ENCODE measurements at places on chromosomes 6 and 20.
A peak's percentile ranks its signal among the peaks of the same experiment; 100 is the strongest.

DNA sequence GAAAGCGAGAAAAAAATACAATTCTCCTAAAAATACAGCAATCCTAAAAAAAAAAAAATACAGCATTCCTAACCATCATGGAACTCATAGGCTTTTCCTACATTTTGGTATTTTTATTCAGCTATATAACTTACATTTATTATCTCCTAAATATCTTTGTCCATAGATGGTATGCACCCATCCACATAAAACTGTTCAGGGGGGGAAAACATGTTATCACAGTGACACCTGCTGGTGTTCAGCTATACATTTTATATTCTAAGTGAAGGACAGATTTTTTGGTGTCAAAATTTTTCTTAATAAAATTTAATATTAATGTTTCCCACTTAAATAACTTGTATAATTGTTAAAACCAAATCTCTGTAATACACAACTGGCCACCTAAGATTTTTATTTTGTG, 58.0 kb downstream of the BLOC1S5 start:
- peak; percentile 33 for DNase-seq

GRCh38 chr6:17012421-17013225, 89.2 kb upstream of the STMND1 start:
- DNase-seq, result peak; percentile 27

DNA sequence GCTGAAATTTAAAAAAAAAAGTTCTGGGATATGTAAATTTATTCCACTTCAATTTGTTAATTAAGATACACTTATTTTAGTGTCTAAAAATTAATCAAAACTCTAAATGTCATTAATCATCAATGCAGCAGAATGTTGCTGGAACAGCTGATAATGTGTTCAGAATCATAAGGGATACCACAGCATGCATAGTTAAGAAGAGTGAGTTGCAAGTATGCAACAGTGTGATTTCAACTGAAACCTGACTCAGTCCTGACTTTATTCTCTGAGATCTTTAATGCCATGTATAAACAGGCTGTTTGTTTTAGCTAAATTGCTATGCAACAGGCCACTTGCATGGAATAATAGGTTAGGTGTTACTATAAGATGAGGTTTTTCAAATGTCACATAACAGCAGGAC, 1.4 kb downstream of the GRIK2 start:
- no peak for DNase-seq

GRCh38 chr6:35919085-35919826, 1.6 kb downstream of the SRPK1 start:
- DNase-seq, result no peak

- no peak for DNase-seq
Measured at GRCh38 chr6:105167914-105168313, 11.9 kb downstream of the POPDC3 start.

DNA sequence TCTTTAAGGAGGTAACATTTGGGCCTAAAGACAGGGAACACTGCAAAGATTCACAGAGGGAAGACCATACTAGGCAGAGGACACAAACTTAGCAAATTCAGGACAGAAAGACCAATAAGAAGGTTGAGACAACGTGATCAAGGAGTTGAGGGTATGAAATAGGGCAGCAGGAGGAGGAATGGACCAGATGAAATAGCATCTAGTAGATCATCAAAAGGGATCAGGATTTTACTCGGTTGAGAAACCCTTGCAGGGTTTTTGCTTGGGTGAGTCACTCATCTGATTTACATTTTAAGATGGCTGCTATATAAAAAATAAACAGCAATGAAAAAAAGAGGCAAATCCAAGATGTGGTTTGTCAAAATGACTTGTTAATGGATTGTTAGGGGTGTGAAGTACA, 4.7 kb downstream of the BCLAF1 start:
- no peak for DNase-seq

GRCh38 chr6:25431975-25432307, 152.8 kb downstream of the CARMIL1 start:
- DNase-seq, result no peak

DNA sequence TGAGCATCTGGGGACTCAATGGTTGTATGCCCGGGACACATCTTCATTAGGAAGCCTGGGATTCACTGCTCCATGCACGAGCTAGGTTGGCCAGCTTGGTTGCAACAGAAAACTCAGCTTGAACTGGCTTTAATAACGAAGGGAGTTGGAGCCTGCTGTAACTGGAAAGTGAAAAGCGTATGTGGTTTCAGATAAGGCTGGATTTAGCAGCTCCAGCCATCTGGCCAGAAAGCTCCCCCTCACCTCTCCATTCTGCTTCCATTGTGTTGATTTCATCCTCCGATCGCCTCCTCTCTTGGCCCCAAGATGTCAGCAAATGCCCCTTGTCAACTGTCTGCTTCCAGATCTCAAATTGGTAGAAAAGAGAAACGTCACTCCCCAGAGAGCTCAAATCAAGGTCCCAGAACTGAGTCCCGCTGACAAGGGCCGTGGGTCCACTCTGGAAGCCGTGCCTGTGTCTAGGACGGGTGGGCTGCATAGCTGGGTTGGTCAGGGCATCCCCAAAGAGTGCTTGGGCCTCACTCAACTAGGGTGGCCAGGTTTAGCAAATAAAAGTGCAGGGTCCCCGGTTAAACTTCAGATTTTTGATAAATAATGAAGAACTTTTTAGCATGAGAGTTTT, 117.0 kb upstream of the PMEPA1 start:
- DNase-seq, result no peak

DNA sequence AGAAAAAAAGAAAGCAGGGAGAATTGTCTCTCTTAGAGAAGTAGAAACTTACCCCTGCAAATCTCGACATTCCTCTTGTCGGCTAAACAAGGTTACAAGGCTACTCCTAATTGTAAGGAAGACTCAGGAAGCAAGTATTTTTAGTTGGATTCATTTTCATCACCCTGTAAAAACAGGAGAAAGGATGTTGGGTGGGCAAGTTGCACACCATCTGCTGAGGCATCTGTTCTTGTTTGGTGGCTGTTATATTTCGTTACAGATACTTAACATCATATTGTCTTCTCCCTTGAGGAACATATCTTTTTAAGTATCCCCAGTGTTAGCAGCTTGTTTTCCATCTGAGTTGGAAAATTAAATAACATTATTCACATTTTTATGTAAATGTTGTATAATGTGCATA, 187.5 kb downstream of the PLCB4 start:
- DNase-seq, result no peak

GRCh38 chr20:58017231-58017969, 211.1 kb downstream of the ANKRD60 start:
- DNase-seq, result no peak

DNA sequence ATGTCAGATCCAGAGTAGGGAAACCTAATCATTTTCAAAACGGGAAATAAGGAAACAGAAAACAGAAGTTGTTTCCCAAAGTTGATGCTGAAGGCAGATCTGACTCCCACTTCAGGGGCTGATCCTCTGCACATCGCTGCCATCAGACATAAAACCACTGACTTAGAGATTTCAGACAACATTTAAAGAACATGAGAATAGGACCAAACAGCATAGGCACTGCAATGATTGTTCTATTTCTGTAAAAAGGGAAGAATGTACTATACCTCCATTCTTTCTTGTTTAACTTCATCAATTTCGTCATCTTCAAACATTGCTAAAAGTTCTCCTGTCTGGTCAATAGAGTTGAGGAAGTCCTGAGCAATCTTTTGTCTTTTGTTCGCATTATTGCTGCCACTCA, 324.7 kb upstream of the RUNX2 start:
- no peak for DNase-seq

DNA sequence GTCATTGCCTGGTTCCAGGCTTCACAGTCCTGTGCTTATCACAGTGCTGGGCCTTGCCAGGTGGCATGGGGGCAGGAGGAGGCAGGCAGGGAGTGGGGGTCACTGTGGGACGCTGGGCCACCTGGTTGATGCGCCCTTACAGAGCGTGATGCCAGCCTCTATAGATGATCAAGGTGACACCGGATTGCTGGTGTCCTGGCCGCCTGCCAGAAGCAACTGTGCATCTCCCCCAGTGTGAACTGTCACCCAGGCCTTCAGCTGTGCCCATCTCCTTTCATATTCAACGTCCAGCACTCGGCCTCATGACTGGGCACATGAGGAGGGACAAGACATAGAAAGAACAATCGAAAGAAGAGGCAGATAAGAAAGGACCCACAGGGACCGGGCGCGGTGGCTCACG, 318.9 kb downstream of the TAF4 start:
- DNase-seq, result no peak
